ENCODE measurements at places on chromosomes 11 and 22.

DNA sequence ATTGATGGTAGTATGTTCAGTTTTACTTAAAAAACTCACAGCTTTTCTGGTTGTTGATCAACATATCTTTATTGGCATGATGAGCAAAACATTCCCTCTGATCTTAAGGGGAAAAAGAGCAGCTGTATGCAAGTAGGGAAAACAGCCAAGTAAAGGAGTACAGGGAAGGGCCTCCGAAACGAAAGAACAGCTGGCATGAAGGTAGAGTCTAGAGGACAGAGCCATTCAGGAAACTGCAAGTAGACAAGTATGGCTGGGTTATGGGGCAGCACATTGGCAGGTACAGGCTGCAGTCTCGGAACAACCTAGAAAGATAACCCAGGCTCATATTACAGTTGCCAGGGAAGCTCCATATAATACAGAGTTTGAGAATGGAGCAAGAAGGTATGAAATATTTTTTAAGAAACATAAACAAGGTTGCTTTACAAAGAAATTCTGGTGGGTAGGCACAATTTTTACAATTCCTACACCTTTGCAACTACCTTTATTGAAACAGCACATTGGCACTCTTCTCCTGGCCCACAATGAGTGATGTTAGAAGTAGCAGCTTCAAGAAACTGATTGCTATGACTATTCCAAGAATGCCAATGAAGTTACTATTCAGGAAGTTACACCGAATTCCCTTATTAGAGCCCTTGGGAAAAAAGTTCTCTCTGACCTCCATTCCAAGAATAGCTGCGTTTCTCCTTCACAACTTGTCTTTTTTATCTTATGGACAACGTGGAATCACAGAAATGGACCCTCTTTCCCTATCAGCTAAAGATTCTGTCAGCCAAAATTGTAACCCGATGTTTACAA lies 45.2 kb downstream of the LGR4 start:
- DNase-seq = no peak

GRCh38 chr11:1521382-1522080 lies 35.0 kb upstream of the MOB2 start:
- no peak for DNase-seq

- DNase-seq = no peak
These were observed 1.0 kb upstream of the PLAAT2 start for GRCh38 chr11:63564056-63564774.

- no peak for DNase-seq
These were observed 2.2 kb downstream of the PNPLA2 start for GRCh38 chr11:820655-821511.

GRCh38 chr11:36165621-36166397 lies 123.4 kb downstream of the COMMD9 start:
- no peak for DNase-seq

Measured in activated T-helper 1 cell treated with anti-CD3 and anti-CD28 coated beads, Interleukin-2, amount 50 U/mL, for 16 hours (primary cell).